Activated CD4-positive, alpha-beta T cell treated with anti-CD3 and anti-CD28 coated beads, Interleukin-2, amount 50 U/mL, for 1 hour (primary cell): ENCODE measurements at places on chromosomes 2 and 18.

DNA sequence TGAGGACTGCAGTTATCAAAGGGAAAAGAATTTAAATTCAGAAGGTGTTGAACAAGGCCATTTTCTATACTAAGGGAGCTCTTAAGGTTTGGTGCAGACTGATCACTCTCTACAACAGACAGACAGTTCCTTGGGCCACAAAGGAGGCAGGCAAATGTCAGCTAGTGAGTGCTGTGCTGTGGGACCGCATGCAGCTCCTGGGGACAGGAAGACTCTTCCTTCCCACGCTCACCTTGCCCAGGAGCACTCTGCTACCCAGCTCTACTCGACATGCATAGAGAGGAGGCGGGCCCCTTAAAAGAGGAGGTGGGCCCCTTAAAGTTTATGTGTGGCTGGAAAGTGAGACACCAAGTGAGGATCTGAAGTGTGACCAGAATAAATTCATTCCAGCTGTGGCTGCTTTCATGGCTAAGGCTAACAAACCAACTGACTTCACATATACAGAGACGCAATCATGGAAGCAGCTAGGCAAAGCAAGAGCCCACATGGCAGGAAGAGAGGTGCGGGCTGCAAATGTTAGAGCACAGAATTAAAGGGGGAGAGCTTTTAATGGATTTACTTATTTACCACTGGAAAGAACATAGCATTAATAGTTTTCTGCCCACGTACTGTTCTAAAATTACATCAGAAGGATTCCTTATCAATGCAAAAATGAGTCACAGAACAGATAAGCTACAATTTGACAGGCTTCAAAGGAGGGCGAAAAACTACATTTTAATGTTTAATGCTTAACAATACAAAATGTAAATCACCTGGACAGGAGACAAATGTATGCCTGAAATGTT lies 101.4 kb upstream of the RNU4ATAC start:
- DNase-seq: no peak

- no peak for DNase-seq
These were observed 127.2 kb downstream of the CALCRL start for GRCh38 chr2:187320846-187321245.

DNA sequence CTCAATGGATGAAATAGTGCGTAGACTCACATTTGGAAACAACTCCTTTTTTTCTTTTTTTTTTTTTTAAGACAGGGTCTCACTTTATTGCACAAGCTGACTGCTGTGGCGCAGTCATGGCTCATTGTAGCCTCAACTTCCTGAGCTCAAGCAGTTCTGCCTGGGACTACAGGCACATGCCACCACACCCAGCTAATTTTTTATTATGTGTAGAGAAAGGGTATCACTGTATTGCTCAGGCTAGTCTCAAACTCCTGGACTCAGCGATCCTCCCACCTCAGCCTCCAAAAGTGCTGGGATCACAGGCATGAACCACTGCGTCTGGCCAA lies 17.4 kb downstream of the HAT1 start:
- DNase-seq: no peak

GRCh38 chr2:101064868-101065549 lies 62.9 kb downstream of the RPL31 start:
- no peak for DNase-seq

DNA sequence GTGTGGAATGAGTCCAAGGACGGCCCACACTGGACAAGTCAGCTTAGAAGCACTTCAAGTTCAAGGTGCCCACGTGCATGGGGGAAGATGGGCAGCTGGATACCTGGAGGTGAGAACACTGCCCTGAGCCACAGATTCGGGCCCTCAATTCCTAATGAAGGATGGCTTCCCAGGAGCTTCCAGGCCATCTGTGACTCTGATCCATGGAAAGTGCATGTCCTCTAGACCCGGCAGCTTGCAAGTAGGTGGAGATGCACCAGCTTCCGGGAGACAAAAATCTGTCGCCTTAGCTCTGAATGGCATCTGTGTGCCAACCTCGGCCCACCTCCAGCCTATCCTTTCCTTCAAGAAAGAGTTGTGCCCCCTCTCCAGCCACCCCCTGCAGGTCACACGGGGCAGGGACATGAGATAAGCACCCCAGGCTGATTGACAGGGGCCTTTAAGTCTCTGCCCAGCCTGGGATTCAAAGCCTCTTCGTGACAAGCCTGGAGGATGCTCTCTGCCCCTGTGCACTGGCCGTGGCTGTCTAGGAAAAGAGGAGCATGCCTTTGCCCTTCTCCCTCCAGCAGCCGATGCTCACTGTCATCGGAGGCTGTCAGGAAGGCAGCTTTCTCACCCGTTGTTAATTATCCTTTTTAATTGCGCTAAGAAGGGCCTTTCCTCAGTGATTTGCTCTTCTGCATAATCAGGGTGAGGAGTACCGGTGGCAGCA lies 65.5 kb downstream of the BIN1 start:
- DNase-seq: no peak

- no peak for DNase-seq
These were observed 255.2 kb downstream of the ACKR3 start for GRCh38 chr2:236824836-236825235.

GRCh38 chr2:159799833-159800232 lies 1.8 kb upstream of the CD302 start:
- DNase-seq: no peak

DNA sequence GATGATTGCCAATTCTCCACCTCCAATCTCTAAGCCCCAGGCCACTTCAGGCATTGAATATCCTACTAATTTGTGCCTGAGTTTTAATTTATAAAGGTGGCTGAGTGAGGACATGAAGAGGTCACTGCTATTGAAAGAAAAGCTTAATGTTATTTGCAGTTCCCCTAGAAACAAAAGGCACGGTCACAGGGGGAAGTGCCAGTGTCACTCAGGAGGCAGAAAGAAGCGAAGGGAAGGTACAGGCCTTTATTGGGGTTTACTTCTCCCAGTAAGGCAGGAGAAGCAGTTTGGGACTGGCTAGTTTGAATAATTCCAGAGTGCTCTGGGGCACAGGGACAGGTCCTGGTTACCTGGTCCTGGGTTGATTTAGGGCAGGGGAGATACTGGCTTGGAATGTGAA lies 1.7 kb upstream of the ABHD1 start:
- DNase-seq: no peak

DNA sequence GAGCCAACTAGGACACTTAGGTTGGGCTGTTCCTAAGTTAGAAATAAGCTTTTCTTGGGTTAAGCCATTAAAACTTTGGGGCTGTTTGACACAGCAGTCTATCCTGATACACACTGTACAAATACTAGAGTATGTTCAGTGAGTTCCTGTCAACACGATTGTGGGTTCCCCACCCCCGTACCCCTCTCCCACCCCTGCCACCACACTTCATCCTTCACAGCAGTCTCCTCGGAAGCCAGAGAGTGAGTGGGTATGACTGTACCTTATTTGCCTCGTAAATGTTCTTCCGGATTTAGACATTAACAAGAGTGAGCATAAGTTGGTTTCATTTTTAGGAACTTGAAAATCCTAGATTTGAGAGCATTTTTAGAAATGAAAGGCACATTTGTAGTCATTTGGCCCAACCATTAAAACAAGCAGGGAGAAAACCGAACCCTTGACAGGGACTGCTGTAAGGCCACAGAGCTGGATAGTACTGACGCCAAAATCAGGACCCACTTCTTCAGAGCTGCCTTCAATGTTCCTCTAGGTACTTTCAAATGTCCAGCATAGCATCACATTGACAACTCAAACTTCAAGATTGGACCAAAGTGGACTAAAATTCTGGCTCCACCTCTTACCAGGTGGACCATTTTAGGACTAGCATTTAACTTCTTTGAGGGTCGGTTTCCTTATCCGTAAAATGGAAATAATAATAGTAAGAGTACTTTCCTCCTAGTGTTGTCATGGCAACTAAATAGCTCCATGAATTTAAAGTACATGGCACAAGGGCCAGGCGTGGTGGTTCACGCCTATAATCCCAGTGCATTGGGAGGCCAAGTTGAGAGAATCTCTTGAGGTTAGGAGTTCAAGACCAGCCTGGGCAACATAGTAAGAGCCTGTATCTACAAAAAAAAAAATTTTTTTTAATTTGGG lies 166.3 kb upstream of the SERTAD2 start:
- peak; percentile 16 for DNase-seq

DNA sequence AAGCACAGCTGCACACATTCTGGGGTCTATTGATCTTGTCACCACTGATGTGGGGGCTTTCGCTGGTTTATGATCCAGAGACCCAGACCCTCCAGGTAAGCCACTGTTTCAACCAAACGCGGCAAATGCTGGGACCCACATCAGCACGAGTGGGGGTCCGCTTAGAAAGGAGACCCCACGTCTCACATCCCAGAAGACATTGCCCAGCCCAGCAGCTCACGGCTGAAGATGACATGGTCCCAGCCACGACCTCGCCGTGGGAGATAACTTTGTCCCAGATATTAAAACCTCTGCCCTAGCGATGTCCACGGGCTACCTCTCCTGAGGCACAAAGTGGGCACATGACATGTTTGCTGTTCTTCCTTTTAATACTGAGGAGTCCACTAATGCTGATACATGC lies 43.8 kb downstream of the LONRF2 start:
- DNase-seq: no peak

- no peak for DNase-seq
These were observed 741.3 kb downstream of the GALR1 start for GRCh38 chr18:77990901-77991300.

DNA sequence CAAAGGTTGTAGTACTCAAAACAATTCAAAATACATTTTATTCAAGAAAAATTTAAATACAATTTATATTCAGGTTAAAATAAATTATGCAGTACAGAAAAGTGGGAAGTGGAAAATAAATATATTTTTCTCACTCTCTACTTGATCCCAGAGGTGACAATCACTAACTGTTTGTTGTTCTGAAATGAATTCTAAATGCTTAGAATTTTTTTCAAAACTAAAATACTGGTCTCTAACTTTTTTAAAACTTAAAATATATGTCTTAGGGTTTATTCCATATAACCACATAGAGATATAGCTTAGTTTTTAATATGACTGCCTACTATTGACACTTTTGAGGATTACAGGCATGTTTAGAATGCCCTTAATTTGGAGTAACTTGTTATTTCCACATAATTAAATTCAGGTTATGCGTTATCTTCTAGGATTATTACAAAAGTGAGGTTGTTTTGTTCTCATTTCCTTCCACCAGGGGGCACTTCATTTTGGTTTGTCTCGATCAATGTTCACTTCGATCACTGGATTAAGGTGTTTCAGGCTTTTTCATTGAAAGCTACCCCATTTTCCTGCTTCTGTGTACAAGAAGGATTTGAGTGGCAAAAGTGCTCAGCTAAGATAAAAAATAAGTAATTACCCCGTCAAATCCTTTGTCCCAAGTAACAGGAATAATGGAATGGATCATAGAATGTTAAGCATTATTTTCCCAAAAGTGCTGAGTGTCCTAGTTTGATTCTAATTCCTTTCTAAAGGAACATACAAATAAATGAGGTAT lies 27.1 kb upstream of the TFPI start:
- no peak for DNase-seq

GRCh38 chr2:239312741-239313667 lies 87.8 kb downstream of the HDAC4 start:
- no peak for DNase-seq

DNA sequence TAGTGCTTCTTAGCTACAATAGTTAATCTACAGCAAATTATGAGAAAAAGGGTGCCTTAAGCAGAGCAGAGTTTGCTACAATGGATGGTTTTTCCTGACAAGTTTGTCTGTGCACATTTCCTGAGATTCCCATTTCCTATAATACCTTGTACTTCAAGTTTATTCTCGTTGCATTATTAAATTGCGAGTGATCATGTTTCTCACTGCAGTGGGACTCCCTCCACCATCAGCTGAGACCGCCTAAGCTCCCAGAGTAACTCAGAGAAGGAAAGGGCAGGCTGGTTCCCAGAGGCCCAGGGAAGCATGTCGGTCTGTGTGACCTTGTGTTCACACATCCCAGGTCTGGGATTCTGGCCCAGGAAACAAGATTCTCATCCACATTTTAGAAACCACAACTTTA lies 162.1 kb downstream of the ARL4C start:
- DNase-seq: no peak
